ENCODE measurements at places on chromosomes 6 and 20. TPM values are rescaled to one million over a fixed set of nuclear protein-coding genes. Genes with fewer than 3 reads are reported as not detected.
A peak's percentile ranks its signal among the peaks of the same experiment; 100 is the strongest.

SMLR1 gene
- total RNA-seq: not detected

CST2 gene
- total RNA-seq: not detected

TCF15 gene
- not detected for total RNA-seq

AK9 gene
- 2.8 TPM for total RNA-seq

APCDD1L gene
- total RNA-seq: not detected

PRR18 gene
- not detected for total RNA-seq

EPB41L1 gene
- total RNA-seq: 0.88 TPM

DNA sequence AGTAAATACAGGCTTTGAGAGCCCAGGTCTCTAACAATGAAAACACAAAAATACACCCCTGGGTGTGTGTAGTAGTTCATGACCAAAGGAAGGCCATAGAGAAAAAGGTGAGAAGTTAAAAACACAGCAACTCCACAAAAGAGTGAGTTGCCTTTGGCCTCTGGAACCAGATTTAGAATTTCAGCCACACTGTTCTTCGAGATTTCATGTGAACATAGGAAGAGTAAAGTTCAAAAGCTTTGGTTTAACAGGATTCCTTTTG is 43.5 kb upstream of the RIN2 start:
- H3K36me3 ChIP-seq: no peaks in the 10 kb centered on the region
- H3K27ac ChIP-seq: no peak overlapping the region
- no peak for DNase-seq
- no peak overlapping the region for H3K4me3 ChIP-seq
- H3K4me1 ChIP-seq: no peaks in the 10 kb centered on the region
- peaks cover 2% of the 10 kb centered on the region for H3K27me3 ChIP-seq

DNA sequence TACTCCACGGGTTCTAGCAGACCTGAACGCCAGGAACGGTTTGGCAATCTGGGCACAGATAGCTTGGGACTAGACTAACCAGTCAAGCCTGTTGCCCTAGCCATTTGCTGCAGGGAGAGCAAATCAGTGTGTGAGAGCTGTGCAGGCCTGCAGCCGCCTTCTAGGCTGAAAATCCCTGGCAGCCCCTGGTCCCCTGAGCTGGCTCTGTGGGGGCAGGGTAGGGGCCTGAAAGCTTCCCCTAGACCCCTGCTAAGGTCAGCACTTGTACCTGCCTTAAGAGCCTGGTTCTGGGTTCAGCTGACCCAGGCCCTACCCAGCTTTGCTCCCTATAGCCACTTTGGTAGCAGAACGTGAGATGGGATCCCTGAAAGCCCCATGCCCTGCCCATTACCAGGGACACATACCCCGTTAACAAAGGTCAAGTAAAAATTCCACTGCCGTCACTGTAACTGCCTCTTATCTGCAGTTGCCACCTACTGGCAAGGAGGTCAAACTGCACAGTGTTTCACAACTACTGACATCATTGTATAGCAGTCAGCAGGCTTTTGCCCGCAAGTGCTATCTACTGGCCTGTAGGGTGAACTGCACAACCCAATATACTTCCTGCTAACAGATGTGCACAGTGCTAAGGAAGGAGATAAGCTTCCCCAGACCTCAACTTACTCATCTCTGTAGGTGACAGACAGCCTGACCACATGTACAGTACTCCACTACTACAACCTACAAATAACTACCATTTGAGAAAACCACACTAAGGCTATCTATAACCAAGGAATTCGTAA is 95.1 kb upstream of the OLIG3 start:
- peak; percentile 75 for DNase-seq
- H3K36me3 ChIP-seq: peaks cover 4% of the 10 kb centered on the region
- peak overlapping the region; percentile 44 for H3K27ac ChIP-seq
- H3K27me3 ChIP-seq: peaks cover 6% of the 10 kb centered on the region

DNA sequence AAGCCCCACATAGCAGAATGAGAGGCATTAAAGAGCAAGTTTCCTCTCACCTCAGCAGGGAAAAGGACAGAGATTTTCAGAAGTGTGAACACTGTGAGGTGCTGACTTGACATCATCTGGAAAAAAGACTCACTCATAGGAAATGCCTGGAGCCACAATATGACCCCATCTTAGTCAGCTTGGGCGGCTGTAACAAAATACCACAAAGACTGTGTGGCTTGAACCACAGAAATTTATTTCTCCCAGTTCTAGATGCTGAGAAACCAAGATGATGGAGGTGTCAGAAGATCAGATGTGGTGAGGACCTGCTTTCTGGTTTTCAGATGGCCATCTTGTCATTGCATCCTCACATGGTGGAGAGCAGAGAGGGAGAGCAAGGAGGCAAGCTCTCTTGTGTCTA is 253.1 kb downstream of the ADGB start:
- DNase-seq: peak; percentile 66
- H3K4me1 ChIP-seq: peaks cover 46% of the 10 kb centered on the region
- H3K36me3 ChIP-seq: peaks cover 6% of the 10 kb centered on the region
- no peak overlapping the region for H3K4me3 ChIP-seq
- H3K27me3 ChIP-seq: peaks cover 5% of the 10 kb centered on the region
- peak overlapping the region; percentile 88 for H3K27ac ChIP-seq

GRCh38 chr20:64116541-64117431 is 9.4 kb upstream of the NPBWR2 start:
- no peaks in the 10 kb centered on the region for H3K36me3 ChIP-seq
- no peak for DNase-seq
- no peak overlapping the region for H3K4me3 ChIP-seq
- peaks cover 8% of the 10 kb centered on the region for H3K4me1 ChIP-seq
- H3K27ac ChIP-seq: no peak overlapping the region
- peaks cover 4% of the 10 kb centered on the region for H3K27me3 ChIP-seq

DNA sequence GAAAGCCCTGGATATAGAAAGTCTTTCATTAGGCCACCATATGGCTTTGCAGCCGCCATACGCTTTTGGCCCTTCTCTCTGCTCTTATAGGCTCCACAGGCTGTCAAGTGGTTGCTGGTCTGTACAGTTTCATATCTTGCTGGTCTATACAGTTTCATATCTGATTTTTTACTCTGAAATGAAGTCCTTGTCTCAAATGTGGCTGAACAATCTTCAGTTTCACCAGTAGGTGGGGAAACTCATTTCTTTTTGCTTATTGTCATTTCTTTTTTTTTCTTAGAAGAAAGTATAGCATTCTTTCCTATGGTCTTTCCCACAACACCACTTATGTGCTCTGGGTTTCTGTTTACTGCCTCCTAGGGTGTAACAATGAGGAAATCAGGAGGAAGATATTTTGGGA is 771.4 kb upstream of the MMS22L start:
- H3K27ac ChIP-seq: no peak overlapping the region
- no peak overlapping the region for H3K4me3 ChIP-seq
- H3K36me3 ChIP-seq: no peaks in the 10 kb centered on the region
- no peaks in the 10 kb centered on the region for H3K4me1 ChIP-seq

GRCh38 chr6:3797231-3798054 is 45.9 kb upstream of the PXDC1 start:
- H3K4me1 ChIP-seq: peaks cover 11% of the 10 kb centered on the region
- H3K27ac ChIP-seq: no peak overlapping the region
- peaks cover 4% of the 10 kb centered on the region for H3K27me3 ChIP-seq
- no peaks in the 10 kb centered on the region for H3K36me3 ChIP-seq
- no peak for DNase-seq
- no peak overlapping the region for H3K4me3 ChIP-seq

DNA sequence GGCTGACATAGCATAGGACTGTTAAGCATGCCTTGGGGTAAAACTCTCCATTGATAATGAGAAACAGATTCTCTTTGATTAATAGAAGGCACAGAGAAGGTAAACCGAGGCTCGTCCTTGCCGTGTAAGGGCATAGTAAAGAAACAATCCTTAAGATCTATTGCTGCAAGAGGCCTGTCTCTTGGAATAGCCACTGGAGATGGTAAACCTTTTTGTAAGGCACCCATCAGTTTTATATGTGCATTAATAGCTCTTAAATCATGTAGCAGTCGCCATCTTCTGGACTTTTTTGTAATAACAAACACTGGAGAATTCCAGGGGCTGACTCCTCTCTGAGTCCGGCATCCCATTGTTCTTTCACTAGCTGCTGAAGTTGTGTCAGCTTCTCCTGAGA is 8.4 kb upstream of the ABHD12 start:
- peaks cover 8% of the 10 kb centered on the region for H3K36me3 ChIP-seq
- no peak overlapping the region for H3K4me3 ChIP-seq
- H3K4me1 ChIP-seq: no peaks in the 10 kb centered on the region
- H3K27ac ChIP-seq: no peak overlapping the region

DNA sequence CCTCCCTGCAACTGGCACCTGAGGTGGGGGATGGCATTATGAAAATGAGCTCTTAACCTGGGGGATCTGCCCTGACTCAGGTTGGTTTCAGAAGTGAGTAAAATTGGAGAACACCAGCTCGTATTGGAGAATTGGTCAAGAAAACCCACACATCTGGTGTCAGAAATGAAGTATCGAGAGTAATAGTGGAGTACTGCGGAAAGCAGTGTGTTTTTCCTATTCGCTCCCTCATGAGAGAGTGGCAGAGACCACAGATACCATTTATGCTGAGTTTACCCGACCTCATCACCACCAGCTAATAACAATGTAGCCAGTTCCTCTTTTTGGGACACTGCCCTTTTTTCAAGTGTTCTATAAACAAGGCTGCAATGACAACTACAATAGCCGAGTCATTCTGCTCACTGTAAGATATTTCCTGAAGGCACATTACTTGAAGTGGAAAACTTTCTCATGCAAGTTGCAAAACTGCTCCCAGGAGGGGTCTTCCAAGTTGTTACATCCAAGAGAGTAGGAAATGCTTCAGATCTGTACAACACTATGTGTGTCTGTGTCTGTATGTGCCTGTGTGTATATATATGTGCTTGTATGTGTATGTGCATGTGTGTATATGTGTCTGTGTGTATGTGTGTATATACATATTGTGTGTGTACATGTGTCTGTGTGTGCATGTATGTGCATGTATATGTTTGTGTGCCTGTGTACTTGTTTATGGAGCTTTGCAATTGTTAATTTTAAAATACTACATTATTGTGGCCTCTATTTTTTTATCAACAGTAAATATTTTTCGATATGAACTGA is 106.0 kb upstream of the CST7 start:
- H3K27me3 ChIP-seq: peaks cover 6% of the 10 kb centered on the region
- no peaks in the 10 kb centered on the region for H3K36me3 ChIP-seq
- H3K27ac ChIP-seq: no peak overlapping the region
- DNase-seq: no peak

DNA sequence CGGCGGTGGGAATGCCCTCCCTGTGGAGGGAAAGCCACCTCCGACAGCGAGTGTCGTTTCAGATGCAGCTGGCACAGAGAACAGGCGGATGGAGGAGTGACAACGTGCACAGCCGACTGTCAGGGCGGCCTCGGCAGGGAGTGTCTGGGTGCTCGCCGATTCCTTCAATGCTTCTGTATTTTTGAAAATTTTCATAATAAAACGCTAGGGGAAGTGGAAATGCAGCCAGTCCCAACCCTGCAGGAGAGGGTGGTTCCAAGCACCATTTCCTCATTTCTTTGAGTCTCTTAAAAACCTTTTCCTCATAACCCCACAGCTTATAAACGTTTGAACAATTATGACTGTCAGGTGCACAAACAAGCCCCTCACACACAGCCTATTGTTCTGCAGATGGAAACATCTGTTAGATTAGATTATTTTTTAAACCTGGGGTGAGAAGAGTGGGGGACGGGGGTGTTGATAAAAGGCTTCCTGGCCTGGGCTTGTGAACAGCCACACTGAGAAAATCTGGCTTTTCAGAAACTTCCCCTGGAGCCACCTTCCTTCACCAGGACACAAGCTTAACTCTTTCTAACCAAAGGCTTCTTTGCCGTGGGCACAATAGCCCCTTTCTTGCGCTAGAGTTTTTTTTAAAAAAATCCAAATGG is 228.9 kb downstream of the ANKRD60 start:
- H3K27me3 ChIP-seq: peaks cover 15% of the 10 kb centered on the region
- no peak overlapping the region for H3K4me3 ChIP-seq
- no peaks in the 10 kb centered on the region for H3K4me1 ChIP-seq
- H3K36me3 ChIP-seq: no peaks in the 10 kb centered on the region

GRCh38 chr6:147972448-147972847 is 370.2 kb upstream of the SASH1 start:
- no peaks in the 10 kb centered on the region for H3K4me1 ChIP-seq
- no peaks in the 10 kb centered on the region for H3K36me3 ChIP-seq
- no peak for DNase-seq
- H3K27ac ChIP-seq: no peak overlapping the region
- H3K27me3 ChIP-seq: no peaks in the 10 kb centered on the region

DNA sequence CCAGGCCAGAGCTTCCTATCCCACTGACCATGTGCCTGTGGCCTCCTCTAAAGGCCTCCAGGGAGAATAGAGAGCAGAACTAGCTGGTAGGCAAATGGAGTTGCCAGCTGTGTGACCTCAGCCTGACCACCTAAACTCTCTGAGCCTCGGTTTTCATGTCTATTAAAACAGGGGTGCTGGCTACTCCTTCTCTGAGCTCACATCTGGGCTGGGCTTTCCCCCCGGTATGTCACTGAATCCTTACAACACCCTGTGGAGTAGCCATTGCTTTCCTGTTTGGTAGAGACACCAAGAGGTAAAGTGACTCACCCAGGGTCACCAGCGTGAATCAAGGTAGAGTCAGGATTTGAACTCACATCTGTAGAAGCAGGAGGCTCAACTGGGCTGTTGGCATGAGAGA is 132.1 kb downstream of the JPH2 start:
- no peaks in the 10 kb centered on the region for H3K27me3 ChIP-seq
- H3K27ac ChIP-seq: no peak overlapping the region
- H3K36me3 ChIP-seq: peaks cover 2% of the 10 kb centered on the region
- no peak for DNase-seq
- H3K4me3 ChIP-seq: no peak overlapping the region

DNA sequence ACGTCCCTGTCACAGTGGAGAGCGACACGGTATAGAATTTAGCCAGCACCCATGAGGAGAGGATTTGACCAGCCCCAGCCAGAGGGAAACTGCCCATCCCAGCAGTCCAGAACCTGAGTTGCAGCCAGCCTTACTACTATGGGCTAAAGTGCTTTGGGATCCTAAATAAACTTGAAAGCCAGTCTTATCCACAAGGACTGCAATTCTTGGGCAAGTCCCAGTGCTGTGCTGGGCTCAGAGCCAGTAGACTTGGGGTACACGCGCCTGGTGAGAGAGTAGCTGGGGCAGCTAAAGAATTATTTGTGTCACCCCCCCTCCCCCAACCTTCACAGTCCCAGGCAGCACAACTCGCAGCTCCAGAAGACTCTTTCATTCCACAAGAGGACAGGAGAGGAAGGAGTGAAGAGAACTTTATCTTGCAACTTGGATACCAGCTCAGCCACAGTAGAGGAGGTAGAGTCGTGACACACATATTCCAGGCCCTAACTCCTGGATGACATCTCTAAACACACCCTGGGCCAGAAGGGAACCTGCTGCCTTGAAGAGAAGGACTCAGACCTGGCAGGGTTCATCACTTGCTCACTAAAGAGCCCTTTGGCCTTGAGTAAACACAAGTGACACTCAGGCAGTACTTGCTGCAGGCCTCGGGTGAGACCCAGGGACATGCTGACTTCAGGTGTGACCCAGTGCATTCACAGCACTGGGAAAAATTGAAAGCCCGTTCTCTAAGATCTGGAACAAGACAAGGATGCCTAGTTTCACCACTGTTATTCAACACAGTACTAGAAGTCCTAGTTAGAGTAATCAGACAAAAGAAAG is 100.3 kb downstream of the REV3L start:
- no peak overlapping the region for H3K27ac ChIP-seq
- no peaks in the 10 kb centered on the region for H3K4me1 ChIP-seq
- H3K27me3 ChIP-seq: no peaks in the 10 kb centered on the region
- H3K4me3 ChIP-seq: no peak overlapping the region
- no peak for DNase-seq

- H3K4me1 ChIP-seq: no peaks in the 10 kb centered on the region
- H3K36me3 ChIP-seq: peaks cover 54% of the 10 kb centered on the region
- no peak overlapping the region for H3K27ac ChIP-seq
These were observed 60.6 kb downstream of the SHPRH start for GRCh38 chr6:145903356-145904102.
